LHCN-M2 (cell line): ENCODE measurements at places on chromosomes 16 and 17.

GRCh38 chr16:53974484-53975080 lies 270.6 kb downstream of the FTO start:
- DNase-seq: no peak

DNA sequence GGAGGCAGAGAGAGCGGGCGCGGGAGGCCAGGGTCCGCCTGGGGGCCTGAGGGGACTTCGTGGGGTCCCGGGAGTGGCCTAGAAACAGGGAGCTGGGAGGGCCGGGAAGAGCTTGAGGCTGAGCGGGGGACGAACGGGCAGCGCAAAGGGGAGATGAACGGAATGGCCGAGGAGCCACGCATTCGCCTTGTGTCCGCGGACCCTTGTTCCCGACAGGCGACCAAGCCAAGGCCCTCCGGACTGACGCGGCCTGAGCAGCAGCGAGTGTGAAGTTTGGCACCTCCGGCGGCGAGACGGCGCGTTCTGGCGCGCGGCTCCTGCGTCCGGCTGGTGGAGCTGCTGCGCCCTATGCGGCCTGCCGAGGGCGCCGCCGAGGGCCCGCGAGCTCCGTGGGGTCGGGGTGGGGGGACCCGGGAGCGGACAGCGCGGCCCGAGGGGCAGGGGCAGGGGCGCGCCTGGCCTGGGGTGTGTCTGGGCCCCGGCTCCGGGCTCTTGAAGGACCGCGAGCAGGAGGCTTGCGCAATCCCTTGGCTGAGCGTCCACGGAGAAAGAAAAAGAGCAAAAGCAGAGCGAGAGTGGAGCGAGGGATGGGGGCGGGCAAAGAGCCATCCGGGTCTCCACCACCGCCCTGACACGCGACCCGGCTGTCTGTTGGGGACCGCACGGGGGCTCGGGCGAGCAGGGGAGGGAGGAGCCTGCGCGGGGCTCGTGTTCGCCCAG lies 1.2 kb upstream of the CBX4 start:
- DNase-seq: peak; percentile 29

GRCh38 chr17:74959826-74960515 lies 12.6 kb downstream of the HID1 start:
- peak; percentile 24 for DNase-seq

GRCh38 chr17:63930951-63931575 lies 1.1 kb downstream of the CD79B start:
- no peak for DNase-seq

DNA sequence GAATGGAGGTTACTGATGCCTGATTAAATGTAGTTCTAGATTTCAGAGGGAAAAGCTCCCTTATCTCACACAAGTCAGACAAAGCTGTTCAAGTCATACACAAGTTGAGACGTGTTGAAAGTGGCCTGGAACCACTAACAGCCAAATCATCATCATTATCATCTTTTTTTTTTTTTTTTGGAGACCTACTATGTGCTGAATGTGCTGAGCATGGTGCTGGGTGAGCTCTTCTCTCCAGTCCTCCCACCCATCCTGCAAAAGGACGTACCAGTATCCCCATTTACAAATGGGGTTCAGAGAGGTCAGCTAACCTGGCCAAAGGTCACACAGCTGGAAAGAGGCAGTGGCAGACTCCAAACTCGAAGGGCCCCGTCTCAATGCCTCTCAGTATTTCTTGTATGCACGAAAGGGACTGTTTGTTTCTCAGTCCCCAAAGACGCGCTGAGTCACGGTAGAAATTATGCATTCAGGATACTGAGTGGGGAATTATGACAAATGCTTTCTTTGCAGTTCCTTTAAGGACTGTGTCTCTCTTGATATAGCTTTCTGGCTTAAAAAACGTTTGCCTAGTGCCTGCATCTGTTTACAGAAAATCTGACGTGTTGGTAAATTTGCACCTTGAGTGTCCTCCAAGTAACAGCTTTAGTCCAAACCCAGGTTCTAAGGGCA lies 235.5 kb downstream of the XYLT1 start:
- DNase-seq: no peak

DNA sequence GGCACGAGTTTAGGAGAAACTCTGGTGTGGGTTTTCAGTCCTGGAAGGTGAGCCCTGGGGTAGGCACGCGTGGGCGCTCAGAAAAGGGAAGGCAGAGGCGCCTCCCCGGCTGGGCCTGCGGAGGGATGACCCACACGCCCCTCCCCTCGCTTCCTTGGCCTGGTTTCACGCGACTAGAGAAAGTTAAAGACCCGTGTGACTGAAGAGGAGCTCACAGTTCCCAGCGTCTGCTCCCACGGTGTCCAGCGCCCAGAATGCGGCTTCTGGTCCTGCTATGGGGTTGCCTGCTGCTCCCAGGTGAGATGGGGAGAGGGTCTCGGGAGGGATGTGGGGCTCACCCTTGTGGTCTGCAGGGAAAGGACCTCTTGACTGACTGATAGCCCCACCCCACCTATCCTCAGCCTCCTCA lies at the start of gene CD300LG:
CD300LG (plus strand) TSS at position 214 of the 409 bp plus-strand sequence; CDS start at position 255, 41 bp downstream.
- no peak for DNase-seq

DNA sequence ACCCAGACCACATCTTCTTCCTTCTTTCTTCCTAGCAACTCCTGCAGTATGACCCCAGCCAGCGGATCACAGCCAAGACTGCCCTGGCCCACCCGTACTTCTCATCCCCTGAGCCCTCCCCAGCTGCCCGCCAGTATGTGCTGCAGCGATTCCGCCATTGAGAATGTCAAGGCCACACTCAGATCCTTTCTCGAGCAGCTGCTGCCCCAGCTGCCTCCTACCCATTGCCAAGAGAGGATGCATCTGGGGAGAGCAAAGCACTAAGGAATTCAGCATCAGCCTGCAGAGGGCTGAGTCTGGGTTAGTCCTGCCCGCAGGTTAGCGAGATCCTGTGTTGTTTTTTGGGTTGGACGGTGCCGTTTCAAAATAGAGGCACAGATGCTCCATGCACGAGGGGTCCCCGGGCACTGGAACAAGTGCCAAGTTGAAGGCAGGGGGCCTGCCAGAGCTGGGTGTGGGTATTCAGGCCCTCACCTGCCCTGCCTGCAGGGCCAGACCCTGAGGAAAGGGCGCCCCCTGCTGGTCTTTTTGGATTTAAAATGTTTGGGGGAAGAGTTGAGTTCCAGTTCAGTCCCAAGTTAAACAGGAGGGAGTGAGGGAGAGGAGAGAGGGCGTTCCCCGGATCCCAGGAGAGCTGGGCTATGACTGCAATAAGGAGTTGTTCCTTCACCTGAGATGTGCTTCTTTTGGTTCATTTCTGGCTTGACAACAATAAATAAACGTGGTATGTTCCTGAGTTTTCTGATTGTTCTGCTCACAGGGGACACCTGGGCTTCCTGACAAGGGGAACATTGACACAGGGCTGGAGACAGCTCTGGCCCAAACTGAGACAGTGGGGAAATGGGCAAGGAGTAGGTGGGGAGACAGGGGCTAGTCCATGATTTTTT lies 4.9 kb downstream of the CDK3 start:
- DNase-seq: peak; percentile 47

- no peak for DNase-seq
Observed at GRCh38 chr16:88610909-88611812, 27.2 kb upstream of the IL17C start.

DNA sequence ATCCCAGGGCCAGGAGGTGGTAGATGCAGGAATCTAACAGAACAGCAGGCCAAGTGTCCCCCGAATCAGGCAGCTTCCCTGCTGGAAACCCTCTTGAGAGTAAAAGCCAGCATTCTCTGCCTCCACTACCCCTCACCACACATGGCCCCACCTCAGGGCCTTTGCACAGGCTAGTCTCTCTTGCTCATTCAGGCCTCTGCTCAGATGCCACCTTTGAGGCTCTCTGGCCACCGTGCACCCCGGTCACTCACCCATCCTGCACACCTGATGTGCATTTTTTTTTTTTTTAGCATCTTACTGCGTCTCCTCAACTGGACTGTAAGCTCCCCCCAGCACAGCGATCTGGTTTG lies 34.5 kb upstream of the GSE1 start:
- no peak for DNase-seq

DNA sequence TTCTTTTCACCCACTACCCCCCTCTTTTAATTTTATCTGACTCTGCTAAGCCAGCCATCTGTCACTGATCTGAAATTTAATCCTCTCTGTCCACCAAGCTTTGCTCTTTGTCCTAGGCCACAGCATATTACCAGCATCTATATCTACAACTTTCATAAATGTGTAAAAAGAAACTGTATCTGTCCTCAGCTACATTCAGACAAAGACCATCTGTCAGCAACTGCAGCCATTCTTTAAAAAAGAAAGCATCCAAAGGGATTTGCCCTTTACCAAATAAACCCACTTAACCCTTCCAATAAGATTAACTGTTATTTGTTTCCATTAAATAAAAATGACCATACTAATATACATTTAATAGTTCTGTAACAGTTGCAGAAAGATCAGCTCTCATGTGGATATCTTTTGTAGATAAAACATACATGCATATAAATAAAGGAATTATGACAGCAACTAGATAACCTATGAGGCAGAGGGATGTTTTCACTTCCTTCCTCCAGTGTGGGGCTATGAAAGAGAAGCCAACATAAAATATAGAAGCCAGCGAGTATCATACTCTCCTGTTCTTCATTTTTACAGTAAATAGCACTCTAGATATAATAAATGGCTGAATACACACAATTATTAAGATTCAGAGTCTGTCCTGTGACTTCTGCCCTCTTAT lies 602.5 kb upstream of the SALL1 start:
- no peak for DNase-seq

- DNase-seq: no peak
Observed at GRCh38 chr17:41785091-41785858, 1.2 kb downstream of the JUP start.

DNA sequence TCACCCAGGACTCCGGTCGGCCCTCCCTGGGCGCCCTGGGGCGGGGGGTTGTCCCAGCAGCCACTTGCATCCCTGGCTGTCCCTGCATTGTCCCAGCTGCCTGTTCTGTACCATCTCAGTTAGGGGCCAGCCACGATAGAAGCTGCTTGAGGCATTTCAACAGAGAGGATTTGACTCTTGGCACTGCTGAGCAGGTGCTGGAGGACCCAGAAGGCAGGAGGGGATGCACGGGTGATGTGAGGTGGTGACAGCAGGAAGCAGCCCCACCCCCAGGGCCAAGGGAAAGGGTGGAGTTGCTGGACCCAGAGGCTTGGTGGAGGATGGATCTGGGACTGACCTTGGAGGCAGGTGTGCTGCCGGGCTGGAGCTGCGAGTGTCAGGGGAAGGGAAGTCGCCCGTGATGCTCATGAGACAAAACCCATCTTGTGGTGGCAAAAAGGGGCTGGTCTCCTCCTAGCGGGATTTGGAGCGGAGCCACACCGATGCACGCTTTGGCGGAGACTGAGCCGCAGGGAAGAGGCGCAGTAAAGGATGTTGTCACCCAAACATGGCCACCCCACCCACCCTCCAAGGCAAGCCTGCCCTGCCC lies 188.0 kb upstream of the GSE1 start:
- no peak for DNase-seq

- no peak for DNase-seq
Observed at GRCh38 chr17:260031-260791, 78.8 kb upstream of the DOC2B start.

DNA sequence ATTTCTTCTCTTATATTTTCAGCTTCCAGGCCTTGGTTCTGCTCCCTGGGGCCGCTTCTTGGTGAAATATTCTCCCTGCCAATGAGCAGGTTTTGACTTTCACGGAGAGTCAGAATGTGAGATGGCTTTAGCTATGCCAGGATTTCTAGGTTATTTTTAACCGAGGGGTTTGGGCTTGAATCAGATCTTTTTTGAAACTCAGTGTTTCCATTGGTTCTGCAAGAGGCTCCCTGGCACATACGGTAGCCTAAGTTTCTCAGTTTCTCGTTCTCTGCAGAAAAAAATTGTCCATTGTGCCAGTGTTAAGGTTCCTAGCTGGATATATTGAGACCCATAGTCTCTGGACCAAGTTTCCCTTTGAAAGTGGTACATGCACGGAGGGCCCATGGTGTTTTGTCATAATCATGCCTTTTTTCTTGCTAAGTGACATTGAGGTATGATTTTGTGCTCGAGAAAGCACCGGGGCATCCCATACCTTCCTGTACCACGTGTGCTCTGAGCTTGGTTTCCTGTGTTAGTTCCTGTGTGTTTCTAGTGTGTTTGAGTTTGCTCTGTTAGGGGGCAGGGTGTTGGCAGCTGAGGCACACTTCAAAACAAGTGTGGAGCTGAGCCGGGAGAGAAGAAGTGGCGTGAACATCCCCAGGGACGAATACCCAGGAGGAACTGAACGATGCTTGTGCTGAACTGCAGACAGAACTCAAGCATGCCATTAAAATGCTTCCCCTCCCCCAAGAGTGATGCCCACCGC lies 127.2 kb downstream of the HS3ST3B1 start:
- DNase-seq: no peak

- DNase-seq: peak; percentile 86
Observed at GRCh38 chr17:65514082-65514481, 47.4 kb downstream of the AXIN2 start.

DNA sequence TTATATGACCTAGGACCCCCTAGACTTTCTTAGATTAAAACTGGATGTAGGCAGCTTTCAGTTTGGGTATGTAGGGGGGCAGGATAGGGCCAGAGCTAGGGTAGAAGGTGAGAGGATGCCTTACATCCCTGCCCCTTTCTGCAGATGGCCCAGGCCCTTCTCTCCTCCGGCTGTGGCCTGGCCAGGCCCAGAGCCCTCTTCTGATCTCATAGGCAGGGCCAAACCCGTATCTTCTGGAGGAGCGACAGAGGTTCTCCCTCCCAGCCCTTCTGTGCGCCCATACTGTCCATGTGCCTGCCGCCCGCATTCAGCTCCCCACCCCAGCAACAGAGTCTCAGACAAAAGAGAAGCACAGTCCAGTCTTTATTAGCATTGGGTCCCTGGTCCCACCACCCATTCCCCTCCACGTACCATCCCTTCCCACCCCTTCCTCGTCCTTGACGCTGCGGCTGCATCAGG lies 2.0 kb upstream of the TSPOAP1 start:
- DNase-seq: no peak

- DNase-seq: no peak
Observed at GRCh38 chr17:4097165-4097960, 45.5 kb downstream of the ZZEF1 start.

DNA sequence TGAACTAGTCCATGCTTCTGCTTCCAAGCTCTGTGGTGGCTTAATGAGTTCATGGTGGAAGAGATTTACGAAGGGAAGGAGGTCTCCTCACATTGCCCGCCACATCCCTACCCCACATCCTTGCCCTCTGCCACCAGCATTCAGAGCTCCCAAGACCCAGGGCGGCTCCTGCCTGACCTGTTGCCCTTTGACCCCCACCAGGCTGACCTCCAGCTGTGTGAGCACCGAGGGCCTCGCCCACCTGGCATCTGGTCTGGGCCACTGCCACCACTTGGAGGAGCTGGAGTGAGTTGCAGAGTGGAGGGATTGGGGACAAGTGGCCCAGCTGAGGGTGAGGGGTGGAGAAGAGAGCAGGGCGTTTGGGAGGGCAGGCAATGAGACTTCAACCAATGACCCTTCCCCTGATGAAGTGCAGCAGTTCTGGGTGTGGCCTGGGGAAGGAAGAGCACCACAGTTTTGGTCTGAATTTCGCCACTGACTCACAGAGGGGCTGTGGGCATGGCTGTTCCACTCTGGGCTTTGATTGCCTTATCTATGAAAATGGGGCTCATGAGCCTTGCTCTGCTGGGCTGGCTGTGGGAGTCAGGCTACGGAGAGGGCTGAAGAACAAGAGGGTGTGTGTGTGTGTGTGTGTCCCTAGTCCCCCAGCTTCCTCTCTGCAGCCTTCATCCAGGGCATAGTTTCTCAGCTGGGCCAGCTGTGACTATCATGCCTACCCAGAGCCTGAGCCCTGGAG lies 22.6 kb upstream of the CPNE2 start:
- no peak for DNase-seq
